Stimulated activated CD4-positive, alpha-beta T cell treated with anti-CD3 and anti-CD28 coated beads, TNF-alpha, amount 100 ng/mL, for 24 hours (primary cell): ENCODE measurements at places on chromosomes 2 and 18.

- DNase-seq: no peak
Observed at GRCh38 chr2:231047274-231047922, 9.3 kb upstream of the PSMD1 start.

DNA sequence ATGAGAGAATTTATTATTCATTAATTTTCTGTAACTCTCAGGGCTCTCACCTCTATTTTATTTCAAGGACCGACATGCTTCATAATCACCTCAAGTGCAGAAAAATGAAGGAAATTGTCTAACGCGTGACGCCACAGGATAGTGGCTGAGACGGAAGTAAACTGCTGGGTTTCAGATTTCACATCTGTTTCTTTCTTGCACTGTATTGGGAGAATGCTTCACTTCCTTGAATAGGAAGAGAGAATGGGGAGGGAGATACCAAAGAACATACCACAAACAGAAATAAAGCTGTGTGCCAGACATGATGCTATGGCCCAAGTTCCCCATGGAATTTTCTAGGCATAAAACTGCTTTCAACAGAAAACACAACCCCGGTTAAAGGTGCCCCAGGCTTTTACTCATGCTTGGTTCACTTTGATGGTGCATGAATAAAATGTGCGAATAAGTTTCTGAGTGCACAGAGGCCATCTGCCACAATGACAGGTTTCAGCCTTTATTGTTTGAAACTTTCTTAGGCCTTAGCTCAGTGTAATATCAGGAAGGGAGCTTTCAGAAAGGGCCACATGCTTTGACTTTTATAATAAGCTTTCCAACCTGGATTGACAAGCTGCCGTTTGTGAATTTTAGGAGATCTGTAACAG lies 1116.4 kb downstream of the SOCS6 start:
- DNase-seq: no peak

GRCh38 chr2:108536133-108536780 lies 2.0 kb downstream of the LIMS1 start:
- no peak for DNase-seq

DNA sequence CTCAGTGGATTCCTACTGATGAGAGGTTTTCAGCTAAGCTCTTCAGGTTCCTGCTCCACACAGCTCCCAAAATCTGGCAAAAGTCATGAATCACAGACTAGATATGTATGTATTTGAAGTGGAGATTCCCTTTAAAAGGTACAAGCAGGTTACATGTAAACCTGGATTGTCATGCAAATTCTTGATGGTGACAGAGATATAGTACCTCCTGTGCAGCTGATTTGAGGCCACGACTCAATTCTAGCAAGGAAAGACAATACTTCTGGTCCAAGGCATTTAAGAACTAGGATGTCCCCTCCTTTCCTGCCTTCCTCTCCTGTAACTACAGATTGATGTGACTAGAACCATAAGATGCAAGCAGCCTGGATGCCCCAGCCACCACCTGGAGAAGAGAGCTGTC lies 55.0 kb downstream of the GORASP2 start:
- DNase-seq: no peak

- no peak for DNase-seq
Observed at GRCh38 chr2:42841344-42841743, 49.0 kb upstream of the HAAO start.

- DNase-seq: no peak
Observed at GRCh38 chr18:67417864-67418523, 98.5 kb downstream of the DSEL start.

- DNase-seq: no peak
Observed at GRCh38 chr2:65985986-65986385, 448.9 kb upstream of the MEIS1 start.

GRCh38 chr2:68959001-68959400 lies 6.3 kb upstream of the GKN2 start:
- DNase-seq: no peak

- DNase-seq: no peak
Observed at GRCh38 chr2:58137856-58138255, 91.2 kb downstream of the VRK2 start.

DNA sequence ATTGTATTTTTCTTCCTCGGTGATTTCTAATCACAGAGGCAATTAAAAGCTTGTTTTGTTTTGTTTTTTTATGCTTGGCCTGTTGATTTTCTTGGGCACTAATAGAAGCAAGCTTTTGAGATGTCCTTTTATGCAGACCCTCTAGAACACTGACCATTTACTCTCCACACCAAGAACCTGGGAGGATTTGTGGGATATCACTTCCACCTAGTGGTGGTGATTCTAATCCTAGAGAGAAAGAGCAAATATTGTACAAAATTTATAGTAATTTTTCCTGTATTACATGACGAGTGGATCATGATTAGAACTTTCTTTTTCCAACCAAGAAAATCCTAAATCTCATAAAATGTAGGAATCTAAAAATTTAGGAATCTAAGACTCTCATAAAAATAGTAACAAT lies 23.4 kb downstream of the NEMP2 start:
- DNase-seq: no peak

- DNase-seq: no peak
Observed at GRCh38 chr18:76564117-76564516, 69.1 kb upstream of the ZNF516 start.

GRCh38 chr2:180573951-180574350 lies 406.5 kb upstream of the UBE2E3 start:
- DNase-seq: no peak

- DNase-seq: no peak
Observed at GRCh38 chr2:88680266-88680902, 11.1 kb upstream of the RPIA start.

GRCh38 chr18:63872586-63872985 lies 14.9 kb upstream of the SERPINB2 start:
- no peak for DNase-seq

GRCh38 chr2:215829261-215829660 lies 184.1 kb downstream of the MREG start:
- DNase-seq: no peak

GRCh38 chr2:141610564-141611175 lies 520.1 kb downstream of the LRP1B start:
- no peak for DNase-seq

DNA sequence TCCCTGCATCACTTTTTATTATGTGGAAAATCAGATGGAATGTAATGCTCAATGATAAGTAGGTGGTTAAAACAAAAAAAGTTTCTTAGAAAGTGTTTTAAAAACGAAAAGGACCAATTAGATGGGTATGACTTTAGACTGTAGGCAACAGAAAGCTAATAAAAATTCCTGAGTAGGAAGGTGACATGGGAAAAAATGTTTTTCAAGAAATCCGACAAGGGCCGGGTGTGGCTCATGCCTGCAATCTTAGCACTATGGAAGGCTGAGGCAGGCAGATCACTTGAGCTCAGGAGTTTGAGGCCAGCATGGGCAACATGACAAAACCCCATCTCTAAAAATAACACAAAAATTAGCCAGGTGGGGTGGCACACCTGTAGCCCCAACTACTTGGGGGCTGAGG lies 126.1 kb downstream of the THADA start:
- DNase-seq: no peak

- no peak for DNase-seq
Observed at GRCh38 chr2:120978359-120979050, 242.8 kb downstream of the GLI2 start.

- DNase-seq: no peak
Observed at GRCh38 chr18:64981915-64982314, 768.9 kb upstream of the CDH7 start.

DNA sequence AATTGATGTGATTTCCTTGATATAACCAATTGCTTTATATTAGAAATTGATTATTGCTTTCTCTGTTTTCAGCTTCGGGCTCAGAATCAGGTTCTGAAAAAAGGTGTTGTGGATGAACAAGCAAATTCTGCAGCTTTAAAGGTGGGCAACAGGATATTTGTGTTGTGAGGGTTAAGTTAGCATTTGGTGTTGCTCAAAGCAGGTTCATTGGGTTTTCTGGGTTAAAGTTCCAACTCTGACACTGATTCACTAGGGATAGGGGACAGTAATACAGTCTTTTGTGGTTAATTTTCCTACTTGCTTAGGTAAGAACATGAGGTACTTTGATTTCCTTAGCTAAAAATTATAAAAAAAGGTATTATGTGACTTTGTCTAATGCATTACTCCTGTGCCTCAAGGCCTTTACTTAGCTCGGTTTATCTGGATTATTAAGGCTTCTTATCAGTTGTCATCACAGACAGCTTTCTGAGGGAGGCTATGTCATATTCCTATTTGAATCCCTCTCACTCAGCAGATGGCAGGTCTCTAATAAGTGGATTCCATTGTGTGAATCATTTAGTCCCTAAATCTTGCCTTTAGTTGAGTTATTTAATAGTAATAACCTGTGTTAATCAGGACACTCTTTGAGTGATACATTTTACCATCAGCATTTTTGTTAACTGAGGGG lies 78.9 kb upstream of the STON1 start:
- no peak for DNase-seq

DNA sequence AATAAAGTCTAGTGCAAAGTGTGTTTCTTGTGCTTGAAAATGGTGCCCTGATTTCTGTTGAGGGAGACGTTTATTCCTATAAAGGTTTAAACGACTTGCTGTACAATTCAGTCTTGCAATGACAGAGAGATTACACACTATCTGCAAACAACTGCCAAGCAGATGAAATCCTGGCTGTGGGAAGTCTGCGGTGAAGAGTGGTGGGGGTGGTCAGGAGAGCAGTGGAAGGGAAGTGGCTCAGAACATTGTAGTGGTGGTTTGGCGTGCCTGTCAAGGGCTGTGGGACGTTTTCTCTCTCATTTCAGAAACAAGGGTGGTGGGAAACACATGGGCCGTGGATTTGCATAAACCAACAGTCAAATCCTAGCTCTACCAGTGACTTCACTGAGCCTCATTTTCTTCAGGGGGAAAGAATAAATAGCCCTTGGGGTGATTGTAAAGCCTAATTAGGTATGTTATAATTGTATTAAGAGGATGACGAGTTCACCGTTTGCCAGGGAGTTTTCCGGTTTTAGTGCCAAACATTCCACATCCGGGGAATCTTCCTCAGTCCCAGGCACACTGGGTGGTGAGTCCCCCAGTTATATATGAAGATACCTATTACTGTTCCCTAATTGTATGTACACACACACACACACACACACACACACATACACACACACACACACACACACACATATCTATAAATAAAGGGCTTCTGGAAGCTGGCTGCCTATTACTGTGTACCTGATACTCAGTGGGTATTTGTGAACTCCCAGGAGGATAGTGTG lies 115.0 kb downstream of the SPTBN1 start:
- DNase-seq: no peak

DNA sequence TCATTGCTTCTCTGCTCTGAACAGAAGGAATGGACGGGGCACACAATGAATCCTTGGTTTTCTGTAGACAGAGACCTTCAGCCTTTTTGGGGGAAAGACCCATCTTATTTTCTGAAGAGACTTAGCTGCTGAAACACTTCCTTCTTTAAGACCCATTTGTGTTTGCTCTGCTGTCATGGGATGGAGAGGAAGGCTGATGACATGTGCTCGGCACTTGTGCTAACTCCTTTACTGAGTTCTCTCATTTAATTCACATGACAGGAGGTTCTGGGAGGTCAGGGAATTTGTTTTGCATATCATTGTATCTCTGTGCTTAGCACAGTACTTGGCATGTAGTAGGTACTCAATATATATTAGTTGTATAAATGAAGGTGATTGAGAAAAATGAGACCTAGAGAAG lies 39.0 kb downstream of the OXER1 start:
- DNase-seq: no peak

GRCh38 chr18:40056079-40056692 lies 1898.8 kb upstream of the PIK3C3 start:
- DNase-seq: no peak
